ENCODE measurements at places on chromosomes 1 and 21. TPM values are rescaled to one million over a fixed set of nuclear protein-coding genes. Genes with fewer than 3 reads are reported as not detected.

DNA sequence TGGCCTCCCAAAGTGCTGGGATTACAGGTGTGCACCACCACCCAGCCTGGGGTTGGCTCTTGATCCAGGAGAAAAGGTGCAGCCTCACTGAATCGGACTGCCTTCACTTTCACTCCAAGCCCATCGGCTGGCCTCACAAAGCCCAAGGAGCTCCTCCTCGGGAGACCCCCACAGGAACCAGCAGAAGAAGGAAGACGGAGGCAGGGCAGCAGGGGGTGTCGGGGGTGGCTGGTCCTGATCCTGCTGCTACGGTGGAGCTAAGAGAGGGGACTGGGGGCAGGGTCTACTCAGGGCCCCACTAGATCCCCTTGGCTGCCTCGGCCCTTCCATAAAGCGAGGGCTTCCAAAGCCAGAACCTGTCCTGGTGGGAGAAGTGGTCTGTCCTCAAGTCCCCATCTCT, 93.9 kb downstream of the STUM start:
- peaks cover 34% of the 10 kb centered on the region for H3K36me3 ChIP-seq
- H3K27ac ChIP-seq, result no peak overlapping the region
- peaks cover 93% of the 10 kb centered on the region for H3K4me1 ChIP-seq

DNA sequence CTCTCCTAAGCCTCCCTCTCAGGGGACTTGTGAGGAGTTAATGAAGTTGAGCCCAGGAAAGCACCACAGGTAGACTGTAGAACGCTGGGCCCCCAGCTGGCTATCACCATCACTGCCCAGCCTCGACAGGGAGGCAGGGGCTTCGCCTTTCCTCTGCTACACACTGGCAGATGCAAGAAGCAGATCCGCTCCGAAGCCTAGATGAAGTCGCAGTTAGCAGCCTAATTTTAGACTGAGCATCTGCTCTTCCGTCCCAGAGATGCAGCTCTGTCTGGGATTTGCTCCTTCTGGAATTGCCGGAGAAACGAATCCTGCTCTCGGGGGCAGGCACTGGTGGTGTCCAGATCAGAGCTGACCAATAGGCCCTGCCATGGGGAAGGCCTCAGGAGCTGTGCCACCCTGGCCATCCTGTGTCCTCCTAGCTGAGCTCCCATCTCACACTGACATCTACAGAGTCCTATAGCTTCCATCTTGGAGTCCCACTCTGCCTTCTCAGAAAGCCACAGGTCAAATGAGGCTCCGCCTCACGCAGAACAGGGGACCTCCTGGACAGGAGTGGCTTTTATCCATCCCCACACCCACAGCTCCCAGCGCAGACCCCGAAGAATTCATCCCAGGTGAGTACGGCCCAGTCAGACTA, 186.8 kb upstream of the EDN2 start:
- H3K27me3 ChIP-seq, result no peaks in the 10 kb centered on the region
- DNase-seq, result no peak
- H3K4me1 ChIP-seq, result peaks cover 6% of the 10 kb centered on the region
- no peak overlapping the region for H3K4me3 ChIP-seq
- H3K27ac ChIP-seq, result no peak overlapping the region
- no peaks in the 10 kb centered on the region for H3K36me3 ChIP-seq

GRCh38 chr1:41312991-41313645, 48.1 kb upstream of the FOXO6 start:
- DNase-seq, result no peak
- H3K36me3 ChIP-seq, result no peaks in the 10 kb centered on the region
- H3K27ac ChIP-seq, result peak overlapping the region; percentile 66
- H3K4me1 ChIP-seq, result peaks cover 27% of the 10 kb centered on the region
- no peaks in the 10 kb centered on the region for H3K27me3 ChIP-seq

The CATSPERE gene
- 1.1 TPM for total RNA-seq

DNA sequence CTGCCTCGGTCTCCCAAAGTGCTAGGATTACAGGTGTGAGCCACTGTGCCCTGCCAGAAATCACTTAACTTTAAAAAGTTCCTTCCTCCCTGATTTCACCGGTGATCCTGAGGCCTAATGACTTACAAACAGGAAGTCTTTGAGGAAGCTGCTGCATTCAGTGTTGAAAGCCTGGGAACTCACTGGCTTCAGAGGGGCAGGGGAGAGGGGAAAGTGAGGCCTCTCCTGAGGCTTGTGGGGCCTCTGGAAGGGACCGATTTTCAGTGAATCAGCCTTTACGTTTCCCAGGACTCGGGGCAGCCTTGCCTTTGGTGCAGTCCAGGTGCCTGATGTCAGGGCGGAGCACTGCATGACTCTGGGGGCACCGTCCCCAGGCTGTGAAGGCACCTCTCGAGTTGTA, 30.1 kb upstream of the ARHGEF10L start:
- no peak overlapping the region for H3K27ac ChIP-seq
- H3K36me3 ChIP-seq, result no peaks in the 10 kb centered on the region
- no peak overlapping the region for H3K4me3 ChIP-seq
- DNase-seq, result no peak

GRCh38 chr1:241838897-241839296, 9.1 kb upstream of the EXO1 start:
- no peaks in the 10 kb centered on the region for H3K36me3 ChIP-seq
- DNase-seq, result no peak
- no peaks in the 10 kb centered on the region for H3K4me1 ChIP-seq
- no peak overlapping the region for H3K27ac ChIP-seq
- no peak overlapping the region for H3K4me3 ChIP-seq
- H3K27me3 ChIP-seq, result no peaks in the 10 kb centered on the region

DNA sequence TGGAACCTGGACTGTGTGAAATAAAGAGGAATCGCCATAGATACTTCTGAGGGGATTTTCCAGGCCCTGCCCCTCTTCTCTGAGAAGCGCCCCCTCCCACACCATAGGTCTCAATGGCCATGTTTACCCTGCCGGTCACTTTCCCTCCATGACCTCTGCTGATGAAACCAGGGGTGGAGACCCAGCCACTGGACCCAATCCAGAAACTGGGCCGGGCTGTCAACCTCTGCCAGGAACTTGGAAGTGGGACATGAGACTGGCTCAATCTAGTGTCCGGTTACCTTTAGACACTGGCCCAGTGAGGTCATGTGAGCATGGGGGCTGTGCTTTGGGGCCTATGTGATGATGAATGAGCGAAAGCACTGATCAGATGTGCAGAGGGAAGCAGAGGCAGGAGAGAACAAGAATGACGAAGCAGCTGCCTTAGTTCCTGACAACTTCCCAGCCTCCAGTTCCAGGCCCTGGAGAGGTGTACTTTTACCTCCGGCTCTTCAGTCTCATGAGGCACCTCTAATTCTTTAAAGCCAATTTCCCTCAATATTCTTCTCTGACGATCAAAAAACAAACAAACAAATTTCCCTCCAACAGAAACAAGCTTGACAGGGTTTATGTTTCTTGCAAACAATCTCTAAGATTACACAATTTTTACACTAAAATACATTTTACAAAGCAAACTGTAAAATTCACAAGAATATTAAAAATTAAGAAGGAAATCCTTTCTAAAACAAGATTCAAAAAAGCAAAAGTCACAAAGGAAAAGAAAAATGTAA, 4.9 kb downstream of the ASAP3 start:
- no peaks in the 10 kb centered on the region for H3K27me3 ChIP-seq
- peak; percentile 86 for DNase-seq
- H3K36me3 ChIP-seq, result no peaks in the 10 kb centered on the region
- no peak overlapping the region for H3K4me3 ChIP-seq
- peaks cover 37% of the 10 kb centered on the region for H3K4me1 ChIP-seq

The NEGR1 gene
- total RNA-seq, result 58.9 TPM

The HLX gene
- total RNA-seq, result 53.5 TPM

- peak; percentile 80 for DNase-seq
- H3K27ac ChIP-seq, result no peak overlapping the region
- H3K4me3 ChIP-seq, result no peak overlapping the region
- peaks cover 23% of the 10 kb centered on the region for H3K4me1 ChIP-seq
Observed at GRCh38 chr1:20472860-20473711, 12.9 kb downstream of the CAMK2N1 start.

DNA sequence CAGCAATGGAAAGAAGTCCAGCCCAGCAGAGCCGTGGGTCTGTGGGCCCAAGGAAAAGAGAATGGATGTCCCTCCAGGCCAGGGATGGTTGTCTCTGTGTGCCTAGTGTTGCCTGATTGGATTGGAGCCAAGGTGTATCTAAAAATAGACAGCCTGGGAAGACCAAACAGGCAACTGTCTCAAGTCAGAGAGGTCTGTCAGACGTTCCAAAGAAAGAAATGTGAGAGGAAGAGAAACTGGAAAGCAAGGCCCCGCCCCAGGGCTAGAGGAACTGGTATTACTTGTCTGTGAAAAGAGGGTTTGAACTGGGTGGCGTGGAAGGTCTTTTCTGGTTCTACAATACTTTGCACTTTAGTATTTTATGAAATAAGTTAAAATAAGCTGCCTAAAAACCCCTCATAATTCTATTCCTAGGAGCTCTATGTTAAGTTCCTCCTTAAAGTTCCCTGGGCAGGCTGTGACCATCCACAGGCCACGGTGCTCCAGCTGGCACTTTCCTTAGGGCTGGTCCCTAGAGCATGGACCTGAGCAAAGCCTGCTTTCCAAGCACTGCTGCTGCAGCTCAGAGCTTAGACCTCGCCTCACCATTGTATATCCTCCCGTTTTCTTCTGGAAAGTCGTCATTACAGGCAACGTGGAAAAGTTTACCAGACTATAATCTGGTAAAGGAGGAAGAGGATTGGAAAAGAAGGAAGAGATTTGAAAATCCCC, 151.6 kb downstream of the DISC1 start:
- H3K36me3 ChIP-seq, result no peaks in the 10 kb centered on the region
- peak overlapping the region; percentile 32 for H3K27ac ChIP-seq
- H3K4me1 ChIP-seq, result peaks cover 15% of the 10 kb centered on the region
- no peaks in the 10 kb centered on the region for H3K27me3 ChIP-seq

DNA sequence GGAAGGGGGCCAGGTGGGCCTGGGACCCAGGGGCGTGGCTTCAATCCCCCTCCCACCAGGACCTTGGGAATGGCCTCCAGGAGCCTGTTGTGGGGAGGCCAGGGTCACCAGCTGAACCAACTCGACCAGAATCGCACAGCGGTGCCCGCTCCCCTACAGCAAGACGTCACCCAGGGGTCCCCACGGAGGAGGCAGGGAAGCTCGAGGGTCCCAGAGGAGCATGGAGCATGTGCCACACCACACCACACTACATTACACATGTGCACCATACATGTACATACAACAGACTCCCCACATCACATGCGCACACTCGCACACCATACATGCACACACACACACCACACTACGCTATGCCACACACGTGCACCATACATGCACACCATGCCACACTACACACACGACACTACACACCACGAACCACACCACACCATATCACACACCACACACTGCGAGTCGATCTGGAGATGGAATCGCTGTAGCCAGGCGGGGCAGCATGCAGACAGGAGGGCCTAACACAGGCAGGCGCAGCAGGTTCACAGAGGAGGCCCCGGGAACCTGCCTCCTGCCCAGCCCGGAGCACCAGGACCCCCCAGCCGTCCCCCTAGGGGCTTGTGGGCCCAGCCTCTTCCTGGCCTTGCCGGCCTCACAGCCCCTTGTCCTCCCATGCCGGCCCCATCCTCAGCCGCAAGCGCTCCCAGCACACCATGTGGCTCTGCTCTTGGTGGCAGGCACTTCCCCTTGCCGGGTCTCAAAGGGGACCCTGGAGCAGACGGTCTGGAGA, 596 bp downstream of the ITGB2 start:
- H3K36me3 ChIP-seq, result no peaks in the 10 kb centered on the region
- H3K27me3 ChIP-seq, result no peaks in the 10 kb centered on the region
- H3K4me1 ChIP-seq, result peaks cover 3% of the 10 kb centered on the region
- H3K4me3 ChIP-seq, result peak overlapping the region; percentile 11

GRCh38 chr1:58929671-58930325, 146.0 kb upstream of the JUN start:
- no peak overlapping the region for H3K27ac ChIP-seq
- peaks cover 8% of the 10 kb centered on the region for H3K4me1 ChIP-seq
- H3K27me3 ChIP-seq, result no peaks in the 10 kb centered on the region
- no peak overlapping the region for H3K4me3 ChIP-seq
- DNase-seq, result no peak

The NPHP4 gene
- total RNA-seq, result 12.2 TPM

The CCDC185 gene
- total RNA-seq, result not detected

GRCh38 chr1:3073489-3074296, 4.7 kb downstream of the PRDM16 start:
- no peaks in the 10 kb centered on the region for H3K36me3 ChIP-seq
- DNase-seq, result no peak
- H3K4me3 ChIP-seq, result peak overlapping the region; percentile 4
- peak overlapping the region; percentile 14 for H3K27ac ChIP-seq
- no peaks in the 10 kb centered on the region for H3K4me1 ChIP-seq

DNA sequence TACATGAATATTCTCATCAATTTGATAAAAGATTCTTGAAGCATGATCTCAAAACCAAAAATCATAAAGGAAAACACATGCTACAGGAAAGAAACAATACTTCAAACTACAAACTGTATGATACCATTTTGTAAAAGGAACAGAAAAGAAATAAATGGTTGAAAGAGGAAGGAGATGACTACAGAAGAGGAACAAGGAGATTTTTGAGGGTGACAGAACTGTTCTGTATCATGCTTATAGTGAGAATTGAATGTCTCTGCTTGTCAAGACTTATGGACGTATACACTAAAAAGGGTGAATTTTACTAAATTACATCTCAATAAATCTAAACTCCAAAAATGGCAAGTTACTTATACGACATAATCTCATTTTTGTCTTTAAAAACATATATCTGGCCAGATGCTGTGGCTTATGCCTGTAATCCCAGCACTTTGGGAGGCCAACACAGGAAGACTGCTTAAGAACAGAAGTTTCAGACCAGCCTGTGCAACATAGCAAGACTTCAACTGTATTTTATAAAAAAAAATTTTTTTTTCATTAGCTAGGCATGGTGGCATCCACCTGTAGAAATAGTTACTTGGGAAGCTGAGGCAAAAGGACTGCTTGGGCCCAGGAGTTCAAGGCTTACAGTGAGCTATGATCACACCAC, 125.4 kb downstream of the EIF4G3 start:
- no peak overlapping the region for H3K27ac ChIP-seq
- H3K4me3 ChIP-seq, result no peak overlapping the region
- no peaks in the 10 kb centered on the region for H3K4me1 ChIP-seq
- H3K36me3 ChIP-seq, result no peaks in the 10 kb centered on the region
- H3K27me3 ChIP-seq, result no peaks in the 10 kb centered on the region

GRCh38 chr1:93668121-93668520, 13.5 kb downstream of the BCAR3 start:
- H3K36me3 ChIP-seq, result no peaks in the 10 kb centered on the region
- no peaks in the 10 kb centered on the region for H3K4me1 ChIP-seq
- no peak overlapping the region for H3K4me3 ChIP-seq

The VCAM1 gene
- total RNA-seq, result 6.7 TPM

GRCh38 chr1:117271959-117272358, 61.2 kb upstream of the VTCN1 start:
- no peak overlapping the region for H3K27ac ChIP-seq
- H3K4me3 ChIP-seq, result no peak overlapping the region
- no peak for DNase-seq
- peaks cover 24% of the 10 kb centered on the region for H3K4me1 ChIP-seq
- no peaks in the 10 kb centered on the region for H3K36me3 ChIP-seq

Measured in sigmoid colon (tissue), 7 donors.